ENCODE measurements at places on chromosomes 4 and X.

DNA sequence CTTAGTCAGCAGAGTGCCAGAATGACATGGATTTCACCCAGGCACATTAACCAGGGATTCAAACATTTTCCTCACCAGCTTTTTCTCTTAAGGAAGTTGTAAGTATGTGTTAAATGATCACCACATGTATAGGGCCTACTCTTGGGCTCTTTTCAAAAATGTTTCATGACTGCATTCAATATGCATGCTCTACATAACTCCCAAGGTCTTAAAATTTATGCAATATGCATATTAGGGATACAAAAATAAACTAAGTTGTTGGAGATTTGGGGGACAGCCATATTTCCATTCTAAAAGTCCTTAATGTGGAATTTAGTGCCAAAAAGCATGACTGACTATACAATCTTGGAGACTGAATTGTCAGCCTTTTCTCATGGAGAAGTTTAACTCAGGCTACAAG, 25.0 kb upstream of the TRPC5OS start:
- no peak for DNase-seq

DNA sequence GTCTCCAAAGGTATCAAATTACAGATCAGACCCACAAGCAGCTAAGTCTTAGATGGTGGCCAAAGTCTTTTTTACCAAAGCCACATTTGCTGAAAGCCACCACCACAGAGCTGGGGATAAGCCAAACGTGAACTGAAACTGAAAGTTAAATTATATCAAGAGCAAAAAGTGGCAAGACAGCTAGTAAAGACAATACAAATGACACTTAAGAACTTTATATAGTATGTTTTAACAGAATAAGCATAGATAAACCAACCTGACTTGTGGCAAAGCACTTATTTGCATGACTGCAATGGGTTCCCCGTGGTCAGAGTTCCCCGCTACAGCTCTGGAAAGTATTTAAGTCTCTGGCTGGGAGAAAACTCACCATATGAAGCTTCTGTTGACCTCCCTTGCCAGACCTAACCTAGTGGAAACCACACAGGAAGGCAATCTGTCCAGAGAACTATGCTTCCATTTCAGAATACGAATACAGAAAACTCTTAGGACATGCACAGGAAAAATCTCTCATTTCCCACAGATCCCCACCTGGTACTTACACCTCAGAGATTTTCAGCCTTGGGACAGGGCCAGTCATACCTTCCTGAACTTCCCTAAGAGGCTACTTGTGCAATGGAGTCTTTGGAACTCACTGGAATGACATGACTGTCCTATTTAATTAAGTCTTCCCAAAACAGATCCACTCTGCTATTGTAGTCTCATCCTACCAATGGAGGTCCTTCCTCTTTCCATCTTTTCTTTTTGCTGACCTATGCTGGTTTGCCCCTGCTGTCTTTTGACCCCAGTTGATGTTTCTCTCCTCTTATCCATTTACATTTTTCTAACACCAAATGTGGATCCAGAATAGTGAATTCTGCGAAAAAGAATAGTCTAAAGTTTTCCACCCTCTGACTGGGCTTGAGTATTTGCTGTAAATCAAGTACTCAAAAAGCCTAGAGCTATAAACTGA, 225.1 kb downstream of the NR3C2 start:
- no peak for DNase-seq

- DNase-seq, result no peak
These were observed 12.3 kb downstream of the FHL1 start for GRCh38 chrX:136159611-136160025.

GRCh38 chrX:130878350-130879341, 24.4 kb downstream of the ENOX2 start:
- DNase-seq, result peak; percentile 4

DNA sequence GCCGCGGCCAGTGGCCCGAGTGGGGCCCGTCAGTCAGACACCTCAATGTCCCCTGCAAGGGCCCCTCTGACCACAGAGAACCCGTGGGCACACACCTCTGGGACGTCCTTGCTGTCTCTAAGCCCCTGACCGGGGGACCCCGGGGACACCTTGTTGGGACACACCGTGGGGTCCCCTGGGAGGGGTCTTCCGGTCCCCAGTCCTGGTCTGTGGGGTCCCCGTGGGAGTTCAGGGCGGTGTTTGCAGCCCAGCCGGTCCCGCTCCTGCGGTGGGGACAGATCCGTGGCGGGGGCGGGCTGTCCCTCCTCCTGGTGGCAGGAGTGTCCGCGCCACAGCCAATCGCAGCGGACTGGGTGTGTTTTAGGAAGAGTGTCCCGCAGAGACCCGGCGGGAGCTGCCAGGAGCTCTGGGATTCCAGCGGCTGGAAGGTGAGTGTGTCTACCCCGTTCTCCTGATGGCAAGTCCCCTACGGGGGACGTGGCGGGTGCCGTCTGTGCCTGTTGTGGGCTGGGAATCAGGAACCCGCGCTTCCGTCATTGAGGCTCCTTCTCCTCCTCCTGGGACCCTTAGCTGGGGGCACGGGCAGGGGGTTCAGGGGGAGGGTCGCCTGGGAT, 5.1 kb upstream of the PLCXD1 start:
- peak; percentile 85 for DNase-seq

GRCh38 chr4:56704089-56704871, 23.2 kb upstream of the HOPX start:
- no peak for DNase-seq

DNA sequence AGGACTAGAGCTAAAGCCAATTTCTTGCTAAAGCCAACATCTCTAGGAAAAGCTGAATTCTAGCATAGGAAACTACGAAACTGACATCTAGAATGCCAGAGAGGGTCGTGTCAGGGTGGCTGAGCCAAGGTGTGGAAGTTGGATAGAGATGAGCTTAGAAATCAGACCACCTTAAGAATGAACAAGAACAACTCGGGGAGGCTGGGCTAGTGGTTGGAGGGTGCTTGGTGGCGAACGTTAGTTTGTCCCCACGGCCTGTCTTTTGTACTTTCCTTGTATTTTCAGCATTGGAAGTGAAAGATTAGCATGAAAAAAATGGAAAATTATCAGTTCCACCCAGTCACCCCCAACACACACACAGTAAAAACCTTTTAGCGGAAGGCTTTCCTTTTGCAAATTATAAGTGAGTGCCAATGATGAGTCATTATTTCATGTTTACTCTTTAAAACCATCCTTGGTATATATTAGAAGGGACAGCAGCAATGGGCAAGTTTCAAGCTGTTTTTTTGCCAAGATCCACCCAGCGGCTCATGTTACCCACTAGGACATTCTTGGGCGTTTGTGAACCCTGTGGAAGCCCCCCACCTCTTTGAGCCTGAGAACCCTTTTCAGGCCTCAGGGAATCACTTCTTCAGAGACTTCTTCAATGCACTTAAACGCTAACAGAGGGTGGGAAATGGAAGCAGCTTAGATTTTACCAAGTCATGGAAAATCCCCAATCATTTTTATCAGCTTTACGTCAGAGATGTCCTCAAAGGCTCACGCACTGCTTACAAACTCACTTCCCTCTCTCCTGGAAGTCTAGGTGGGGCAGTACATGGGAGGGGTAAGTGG, 4.9 kb upstream of the PPEF1 start:
- no peak for DNase-seq

DNA sequence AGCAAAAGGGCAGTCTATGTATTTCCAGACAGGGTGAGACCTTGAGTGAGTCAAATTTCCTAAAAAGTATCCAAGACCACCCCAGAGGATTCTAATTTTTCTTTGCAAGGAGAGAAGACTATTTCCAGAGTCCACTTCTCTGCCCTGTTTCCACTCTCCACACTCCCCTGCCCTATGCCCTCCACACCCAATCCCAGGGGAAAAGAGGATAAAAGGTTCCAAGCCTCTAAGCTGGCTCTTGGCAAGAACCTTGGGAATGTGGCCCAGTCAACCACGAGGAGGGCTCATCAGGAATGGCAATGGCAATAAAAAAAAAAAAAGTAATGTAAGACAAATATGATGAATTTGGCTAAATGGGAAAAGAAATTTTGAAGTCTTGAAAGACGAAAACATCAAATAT, 65.9 kb downstream of the SRPX start:
- DNase-seq, result no peak

- no peak for DNase-seq
These were observed 53.4 kb downstream of the GRXCR1 start for GRCh38 chr4:42945874-42946273.

DNA sequence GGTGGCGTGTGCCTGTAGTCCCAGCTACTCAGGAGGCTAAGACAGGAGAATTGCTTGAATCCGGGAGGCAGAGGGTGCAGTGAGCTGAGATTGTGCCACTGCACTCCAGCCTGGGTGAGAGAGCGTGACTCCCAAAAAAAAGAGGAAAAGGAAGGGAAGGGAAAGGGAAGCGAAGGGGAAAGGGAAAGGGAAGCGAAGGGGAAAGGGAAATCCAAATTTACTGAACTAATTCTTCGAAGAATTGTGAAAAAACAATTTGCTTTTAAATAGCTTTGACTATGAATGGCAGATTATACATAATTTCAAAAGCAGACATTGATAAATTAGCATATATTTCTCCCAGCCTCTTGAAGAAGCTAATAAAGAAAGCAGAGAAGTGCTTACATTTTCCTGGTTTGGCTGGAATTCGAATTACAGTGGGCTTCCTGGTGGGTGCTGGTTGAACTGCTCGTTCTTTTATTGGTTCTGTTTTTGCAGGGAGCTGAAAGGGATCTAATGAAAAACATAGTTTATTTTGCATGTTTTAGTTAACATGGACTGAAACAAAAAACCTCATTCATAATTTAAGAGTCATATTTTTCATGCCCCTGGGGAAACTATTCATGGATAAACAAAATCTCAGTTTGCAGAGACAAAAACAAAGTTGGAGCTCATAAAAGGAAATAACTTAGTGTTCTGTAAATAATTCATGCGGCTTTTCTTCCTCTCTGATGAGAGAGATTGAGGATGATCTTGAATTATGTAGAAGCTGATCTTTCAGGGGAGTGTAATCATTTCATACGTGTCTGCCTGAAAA, 66.0 kb downstream of the RPS3A start:
- no peak for DNase-seq

GRCh38 chr4:174388461-174389145, 104.9 kb downstream of the CEP44 start:
- no peak for DNase-seq
